Activated T-cell treated with anti-CD3 and anti-CD28 coated beads, Interleukin-2, amount 50 U/mL, for 72 hours (primary cell): ENCODE measurements at places on chromosomes 5 and 9. TPM values are rescaled to one million over a fixed set of nuclear protein-coding genes. Genes with fewer than 3 reads are reported as not detected.

CD72 gene
- 31.9 TPM for total RNA-seq

UAP1L1 gene
- total RNA-seq, result 13.6 TPM

FRMPD1 gene
- total RNA-seq, result not detected

FRRS1L gene
- total RNA-seq, result not detected

GRCh38 chr9:7300484-7300883 is 499.1 kb downstream of the DMAC1 start:
- peaks cover 33% of the 10 kb centered on the region for H3K4me1 ChIP-seq
- DNase-seq, result no peak
- no peak overlapping the region for H3K27ac ChIP-seq
- H3K36me3 ChIP-seq, result no peaks in the 10 kb centered on the region
- no peak overlapping the region for H3K4me3 ChIP-seq

AJM1 gene
- 5.3 TPM for total RNA-seq
